ENCODE measurements at places on chromosomes 2 and 18. TPM values are rescaled to one million over a fixed set of nuclear protein-coding genes. Genes with fewer than 3 reads are reported as not detected.
A peak's percentile ranks its signal among the peaks of the same experiment; 100 is the strongest.

The CNDP1 gene
- total RNA-seq: not detected

The MRPL30 gene
- total RNA-seq: 28.8 TPM

The TEX261 gene
- 96.1 TPM for total RNA-seq

The TMEM247 gene
- total RNA-seq: not detected

The RTKN gene
- 1.1 TPM for total RNA-seq

The RAB17 gene
- total RNA-seq: not detected

GRCh38 chr18:49045585-49045984 lies 94.8 kb upstream of the SMAD7 start:
- H3K4me1 ChIP-seq: no peaks in the 10 kb centered on the region
- peaks cover 7% of the 10 kb centered on the region for H3K36me3 ChIP-seq
- H3K4me3 ChIP-seq: no peak overlapping the region
- H3K27ac ChIP-seq: no peak overlapping the region
- no peak for DNase-seq

- H3K27me3 ChIP-seq: no peaks in the 10 kb centered on the region
- H3K4me3 ChIP-seq: no peak overlapping the region
- no peak for DNase-seq
These were observed 148.8 kb downstream of the SMAD7 start for GRCh38 chr18:48801728-48802542.

- no peaks in the 10 kb centered on the region for H3K4me1 ChIP-seq
- no peak overlapping the region for H3K4me3 ChIP-seq
- no peaks in the 10 kb centered on the region for H3K36me3 ChIP-seq
- H3K27me3 ChIP-seq: no peaks in the 10 kb centered on the region
- DNase-seq: no peak
These were observed 221.5 kb downstream of the TFCP2L1 start for GRCh38 chr2:121063471-121063870.

DNA sequence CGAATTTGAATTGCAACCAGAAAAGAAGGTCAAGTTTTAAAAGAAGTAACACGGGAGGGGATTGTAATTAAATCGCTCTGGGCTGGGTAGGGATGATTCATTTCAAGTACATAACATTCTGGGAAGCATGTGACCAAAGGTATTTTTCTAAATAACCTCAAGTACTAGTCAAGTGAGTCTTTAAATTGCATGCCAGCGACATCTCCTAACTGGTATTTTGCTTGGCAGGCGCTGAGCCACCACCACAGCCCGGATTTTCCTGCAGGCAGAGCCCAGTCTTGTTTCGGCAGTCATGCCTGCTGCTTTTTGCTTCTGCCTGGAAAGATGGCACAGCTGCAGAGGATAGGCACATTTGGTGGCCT lies 33.7 kb upstream of the NPAS2 start:
- H3K4me1 ChIP-seq: no peaks in the 10 kb centered on the region
- DNase-seq: no peak
- H3K36me3 ChIP-seq: no peaks in the 10 kb centered on the region
- no peaks in the 10 kb centered on the region for H3K27me3 ChIP-seq
- H3K4me3 ChIP-seq: no peak overlapping the region
- H3K27ac ChIP-seq: no peak overlapping the region

- no peaks in the 10 kb centered on the region for H3K27me3 ChIP-seq
- no peak for DNase-seq
- no peak overlapping the region for H3K4me3 ChIP-seq
- H3K36me3 ChIP-seq: no peaks in the 10 kb centered on the region
- H3K4me1 ChIP-seq: no peaks in the 10 kb centered on the region
These were observed 164.5 kb downstream of the RBM43 start for GRCh38 chr2:151097128-151097527.

DNA sequence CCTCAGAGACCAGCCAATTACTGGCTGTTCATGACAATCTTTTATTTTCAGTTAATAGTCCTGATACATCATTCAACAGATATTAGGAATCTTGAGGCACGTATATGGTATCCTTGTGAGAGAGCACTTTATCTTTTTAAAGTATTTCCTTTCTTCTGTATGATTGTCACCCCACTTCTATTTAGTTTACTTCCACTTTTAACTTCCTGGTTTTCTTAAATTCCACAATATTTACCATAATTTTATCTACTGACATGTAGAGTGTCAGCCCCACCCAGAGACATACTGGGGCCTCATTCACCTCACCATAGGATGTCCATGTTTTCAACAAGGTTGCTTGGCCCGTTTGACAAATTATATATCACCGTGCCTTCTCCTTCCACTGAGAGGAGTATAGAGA lies 182.9 kb upstream of the ID2 start:
- H3K27me3 ChIP-seq: no peaks in the 10 kb centered on the region
- no peak overlapping the region for H3K27ac ChIP-seq
- H3K4me3 ChIP-seq: no peak overlapping the region
- no peaks in the 10 kb centered on the region for H3K4me1 ChIP-seq

- peaks cover 30% of the 10 kb centered on the region for H3K4me1 ChIP-seq
- H3K27ac ChIP-seq: no peak overlapping the region
- no peak for DNase-seq
- H3K36me3 ChIP-seq: peaks cover 8% of the 10 kb centered on the region
These were observed 8.4 kb downstream of the PTMA start for GRCh38 chr2:231716666-231717280.

DNA sequence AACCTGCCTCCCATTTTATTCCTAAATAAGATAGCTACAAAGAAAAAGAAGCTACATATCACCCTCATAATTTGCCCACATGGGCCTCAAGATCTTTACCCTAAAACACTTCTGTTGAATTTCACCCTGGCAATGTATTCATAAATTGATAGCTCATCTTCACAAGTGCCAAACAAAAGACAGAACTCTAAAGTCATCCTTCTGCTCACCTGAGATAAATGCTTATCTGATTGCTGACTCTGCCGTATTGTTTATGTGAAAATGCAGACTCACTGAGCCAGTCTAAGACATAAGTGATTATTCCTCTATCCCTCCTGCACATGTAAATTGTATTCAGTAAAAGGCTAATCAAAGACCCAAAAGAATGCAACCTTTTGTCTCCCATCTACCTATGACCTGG lies 2.0 kb downstream of the RDH14 start:
- no peak overlapping the region for H3K4me3 ChIP-seq
- H3K4me1 ChIP-seq: peaks cover 31% of the 10 kb centered on the region
- H3K27me3 ChIP-seq: no peaks in the 10 kb centered on the region
- DNase-seq: no peak

- no peaks in the 10 kb centered on the region for H3K36me3 ChIP-seq
- H3K27ac ChIP-seq: no peak overlapping the region
- no peaks in the 10 kb centered on the region for H3K4me1 ChIP-seq
These were observed 93.4 kb upstream of the MSH2 start for GRCh38 chr2:47309472-47309951.

DNA sequence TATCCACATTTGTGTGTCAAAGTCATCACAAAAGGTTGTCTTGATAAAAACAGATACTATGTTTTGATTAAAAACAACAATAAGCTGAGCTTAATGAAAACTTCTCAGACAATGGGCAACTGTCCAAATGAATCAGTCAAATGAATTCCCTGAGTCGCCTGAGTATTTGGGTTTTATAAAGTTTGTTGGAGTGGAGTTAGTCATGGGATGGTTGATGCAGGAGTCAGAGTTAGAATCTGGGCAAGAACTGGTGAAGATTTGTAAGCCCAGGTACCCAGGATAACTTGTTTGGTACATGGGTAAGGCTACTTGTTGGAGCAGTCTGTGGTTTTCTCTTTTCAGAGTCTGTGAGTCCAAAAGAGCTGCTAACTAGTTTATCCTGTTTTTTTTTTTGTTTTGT lies 34.4 kb upstream of the RAPGEF4 start:
- H3K4me1 ChIP-seq: no peaks in the 10 kb centered on the region
- H3K4me3 ChIP-seq: no peak overlapping the region
- no peak overlapping the region for H3K27ac ChIP-seq
- no peak for DNase-seq

DNA sequence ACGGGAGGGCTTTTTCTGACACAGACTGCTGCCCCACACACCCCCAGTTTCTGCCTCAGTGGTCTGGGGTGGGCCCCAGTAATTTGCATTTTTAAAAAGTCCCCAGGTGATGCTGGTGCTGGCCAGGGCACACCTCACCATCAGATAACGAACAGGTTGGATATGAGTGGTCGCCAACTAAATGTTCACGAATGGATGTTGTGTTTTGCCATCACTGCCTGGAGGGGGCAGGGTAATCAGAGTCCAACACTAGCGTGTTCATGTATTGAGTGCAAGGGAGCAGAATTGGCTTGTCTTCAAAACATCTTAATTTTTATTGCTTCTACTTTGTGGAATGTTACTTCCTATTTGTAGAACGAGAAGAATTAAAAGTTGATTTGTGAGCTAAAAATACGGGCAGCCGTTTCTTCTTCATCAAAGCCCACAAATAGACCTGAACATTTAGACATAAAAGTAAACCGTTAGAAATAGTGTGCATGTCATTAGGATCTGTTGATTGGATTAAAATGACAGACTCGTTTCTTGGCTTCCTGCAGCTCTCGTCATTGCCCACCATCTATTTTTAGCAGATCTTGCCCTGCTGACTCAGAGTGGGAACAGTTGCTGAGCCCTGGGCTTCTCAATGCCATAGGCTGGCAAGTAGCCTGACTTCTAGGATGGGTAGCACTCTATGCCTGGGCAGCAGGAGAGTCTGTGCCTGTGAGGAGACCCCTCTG lies 45.2 kb downstream of the NCK2 start:
- H3K4me1 ChIP-seq: peaks cover 94% of the 10 kb centered on the region
- H3K27ac ChIP-seq: peak overlapping the region; percentile 64
- H3K27me3 ChIP-seq: no peaks in the 10 kb centered on the region
- peak; percentile 61 for DNase-seq
- H3K4me3 ChIP-seq: peak overlapping the region; percentile 54

GRCh38 chr2:20539776-20540586 lies 93.1 kb downstream of the RHOB start:
- DNase-seq: no peak
- no peaks in the 10 kb centered on the region for H3K27me3 ChIP-seq
- no peak overlapping the region for H3K4me3 ChIP-seq
- no peak overlapping the region for H3K27ac ChIP-seq
- no peaks in the 10 kb centered on the region for H3K4me1 ChIP-seq

DNA sequence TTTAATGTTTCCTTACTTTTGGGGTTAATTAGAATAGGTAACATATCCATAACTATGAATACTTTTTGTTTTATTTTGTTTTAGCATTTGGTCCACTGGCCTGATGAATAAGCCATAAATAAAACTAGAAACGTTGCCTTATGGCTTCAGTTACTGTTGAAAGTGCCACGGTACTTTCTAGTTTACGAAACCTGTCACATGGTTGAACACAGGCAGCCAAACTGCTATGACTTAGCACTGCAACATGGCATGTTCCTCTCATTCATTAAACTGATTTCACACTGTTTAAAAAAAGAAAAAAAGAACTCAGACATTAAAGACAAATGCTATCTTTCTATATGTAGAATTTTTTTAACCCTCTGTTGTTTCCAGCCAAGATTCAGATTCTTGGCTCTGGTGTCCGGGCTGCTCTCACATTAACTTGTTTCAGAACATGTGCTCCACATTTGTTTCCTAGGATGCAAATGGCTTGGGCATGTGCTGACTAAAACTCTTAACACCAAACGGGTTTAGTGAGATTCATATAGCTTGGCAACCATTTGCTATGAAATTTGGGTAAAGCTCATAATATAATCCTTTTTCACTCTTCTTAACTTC lies 323.9 kb upstream of the RND3 start:
- no peak overlapping the region for H3K4me3 ChIP-seq
- no peaks in the 10 kb centered on the region for H3K4me1 ChIP-seq
- H3K27ac ChIP-seq: no peak overlapping the region
- H3K36me3 ChIP-seq: no peaks in the 10 kb centered on the region

DNA sequence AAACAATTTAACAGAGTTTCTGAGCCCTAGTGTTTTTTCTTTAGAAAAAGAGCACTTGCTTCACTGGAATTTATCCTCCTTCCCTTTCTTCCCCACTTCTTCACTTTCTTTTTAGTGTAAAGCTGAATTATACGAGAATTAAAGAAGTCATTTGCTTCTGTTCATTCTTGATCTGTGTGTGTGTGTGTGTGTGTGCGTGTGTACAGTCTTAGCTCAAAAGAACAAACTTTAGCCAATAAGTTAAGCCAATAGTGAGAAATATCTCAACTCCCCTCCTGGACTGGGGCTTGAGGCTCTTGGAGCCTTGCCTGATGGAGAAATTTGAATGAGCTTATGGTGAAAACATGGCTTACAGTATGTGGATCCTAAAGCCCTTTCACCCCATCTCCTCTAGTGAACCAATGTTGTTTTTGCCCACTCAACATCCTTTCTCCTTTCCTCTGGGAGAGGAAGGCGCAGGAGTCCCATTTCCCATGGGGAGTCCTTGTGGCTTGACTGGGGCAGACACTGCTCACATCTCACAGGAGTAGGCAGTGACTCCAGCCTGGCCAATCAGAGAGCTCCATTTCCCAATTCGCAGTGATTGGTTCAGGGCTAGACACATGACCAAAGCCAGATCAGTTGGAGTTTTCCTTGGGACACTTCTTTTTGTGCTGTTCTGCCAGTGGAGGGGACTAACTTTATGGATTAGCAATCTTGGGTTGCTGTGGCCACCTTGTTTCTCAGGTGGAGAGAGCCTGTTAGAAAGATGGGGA lies 16.3 kb upstream of the MYO3B start:
- H3K27ac ChIP-seq: no peak overlapping the region
- H3K36me3 ChIP-seq: no peaks in the 10 kb centered on the region
- no peaks in the 10 kb centered on the region for H3K27me3 ChIP-seq
- no peaks in the 10 kb centered on the region for H3K4me1 ChIP-seq

DNA sequence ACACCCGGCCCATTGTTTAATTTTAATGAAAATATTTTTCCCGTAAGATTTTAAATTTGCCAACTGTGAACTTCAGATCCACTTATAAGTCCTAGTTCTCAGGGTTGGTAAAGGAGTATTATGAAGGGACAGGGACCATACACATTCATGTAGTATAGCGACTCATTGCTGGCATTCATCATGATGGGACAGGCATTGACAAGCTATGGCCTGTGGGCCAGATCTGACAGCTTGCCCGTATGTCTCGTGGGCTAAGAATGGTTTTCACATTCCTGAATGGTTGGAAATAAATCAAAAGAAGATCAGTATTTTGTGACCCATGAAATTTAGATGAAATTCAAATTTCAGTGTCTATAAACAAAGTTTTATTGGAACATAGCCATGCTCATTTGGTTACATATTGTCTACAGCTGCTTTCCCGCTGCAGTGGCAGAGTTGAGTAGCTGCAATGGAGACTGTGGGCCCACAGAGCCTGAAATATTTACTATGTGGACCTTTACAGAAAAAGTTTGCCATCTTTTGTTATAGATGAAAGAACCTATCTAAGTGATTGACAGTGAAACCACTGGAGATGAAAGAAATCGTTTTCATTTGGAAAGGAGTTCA lies 4.1 kb downstream of the RAPGEF4 start:
- peaks cover 3% of the 10 kb centered on the region for H3K27me3 ChIP-seq
- no peaks in the 10 kb centered on the region for H3K4me1 ChIP-seq
- no peaks in the 10 kb centered on the region for H3K36me3 ChIP-seq
- no peak overlapping the region for H3K4me3 ChIP-seq

DNA sequence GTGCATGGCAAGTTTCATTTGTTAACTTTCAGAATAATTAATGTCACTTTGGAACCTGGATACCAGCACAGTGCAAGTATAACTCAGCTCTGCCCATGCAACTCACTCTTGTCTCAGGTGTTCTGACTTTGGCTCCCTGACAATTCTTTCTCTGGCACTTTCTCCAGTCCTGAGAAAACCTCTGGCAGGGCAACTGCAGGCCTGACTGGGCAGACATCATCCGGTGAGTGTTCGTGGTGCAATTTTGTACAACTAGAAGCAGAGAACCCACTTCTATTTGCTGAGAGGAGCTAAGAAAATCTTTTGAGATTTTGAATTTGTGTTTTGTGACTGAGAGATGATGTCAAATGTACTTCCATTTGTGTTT lies 143.0 kb downstream of the AQP4 start:
- no peaks in the 10 kb centered on the region for H3K4me1 ChIP-seq
- no peak overlapping the region for H3K27ac ChIP-seq
- H3K36me3 ChIP-seq: no peaks in the 10 kb centered on the region
- DNase-seq: no peak
